ENCODE measurements at places on chromosomes 13 and 19. TPM values are rescaled to one million over a fixed set of nuclear protein-coding genes. Genes with fewer than 3 reads are reported as not detected.

The DNAJC15 gene
- 34.0 TPM for total RNA-seq

The CCDC70 gene
- not detected for total RNA-seq

The INAFM1 gene
- total RNA-seq = 16.8 TPM

The CYP2S1 gene
- total RNA-seq = not detected

The ZNF541 gene
- total RNA-seq = not detected

The NOVA2 gene
- not detected for total RNA-seq

The FCAR gene
- not detected for total RNA-seq

The DIAPH3 gene
- total RNA-seq = 21.2 TPM

The IGFL1 gene
- total RNA-seq = not detected

The DOHH gene
- total RNA-seq = 16.3 TPM

The FUT2 gene
- total RNA-seq = not detected

The PLIN4 gene
- total RNA-seq = 1.4 TPM

The CRYL1 gene
- 15.1 TPM for total RNA-seq

The PRRG2 gene
- total RNA-seq = 3.9 TPM

The ADGRE3 gene
- total RNA-seq = not detected

The ZNF813 gene
- 2.0 TPM for total RNA-seq

The MRPL57 gene
- total RNA-seq = 20.8 TPM

All from MCF 10A (cell line).